ENCODE measurements at places on chromosomes 16 and 17.

DNA sequence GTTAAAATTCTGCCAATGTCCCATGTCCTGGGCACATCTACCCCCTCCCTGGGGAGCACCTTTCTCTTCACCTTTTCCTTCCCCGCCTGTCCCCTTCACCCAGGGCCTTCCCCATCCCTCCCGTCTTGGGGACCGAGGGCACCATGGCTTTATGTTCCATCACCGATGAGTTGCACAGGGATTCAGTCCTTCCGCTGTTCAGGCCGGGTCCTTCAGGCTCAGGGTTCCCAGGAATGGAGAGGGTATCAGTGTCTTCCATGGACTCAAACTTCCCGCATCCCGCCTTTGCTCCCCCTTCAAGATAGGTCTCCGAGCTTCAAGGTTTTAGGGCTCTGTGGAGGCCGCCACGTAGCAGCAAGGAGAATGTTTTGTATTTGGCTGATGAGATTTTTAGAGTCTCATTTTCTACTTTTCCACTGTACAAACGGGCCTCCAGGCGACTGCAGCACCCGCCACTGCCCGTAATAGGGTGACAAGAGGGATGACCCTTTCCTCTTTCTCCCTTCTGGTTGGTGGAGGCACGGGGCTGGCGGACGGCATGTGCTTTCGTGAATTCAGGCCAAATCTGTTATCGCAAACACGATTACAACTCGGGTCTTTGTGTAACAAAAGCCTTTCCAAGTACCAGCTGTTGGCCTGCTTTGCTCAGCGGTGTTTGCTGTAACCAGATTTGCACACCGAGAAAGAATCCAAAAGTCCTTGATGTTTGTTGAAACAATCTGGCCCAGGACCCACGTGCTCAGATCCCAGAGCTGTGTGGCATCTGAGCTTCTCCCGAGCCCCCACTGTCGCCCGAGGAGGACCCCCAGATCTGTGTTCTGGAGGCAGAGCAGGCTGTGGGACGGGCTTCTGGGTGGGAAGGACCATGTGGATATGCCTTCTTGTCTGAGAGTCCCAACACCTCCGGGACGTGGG is 236.3 kb downstream of the SEC14L1 start:
- no peak for DNase-seq

- DNase-seq, result no peak
Measured at GRCh38 chr17:16463358-16464302, 28.4 kb downstream of the LRRC75A start.

DNA sequence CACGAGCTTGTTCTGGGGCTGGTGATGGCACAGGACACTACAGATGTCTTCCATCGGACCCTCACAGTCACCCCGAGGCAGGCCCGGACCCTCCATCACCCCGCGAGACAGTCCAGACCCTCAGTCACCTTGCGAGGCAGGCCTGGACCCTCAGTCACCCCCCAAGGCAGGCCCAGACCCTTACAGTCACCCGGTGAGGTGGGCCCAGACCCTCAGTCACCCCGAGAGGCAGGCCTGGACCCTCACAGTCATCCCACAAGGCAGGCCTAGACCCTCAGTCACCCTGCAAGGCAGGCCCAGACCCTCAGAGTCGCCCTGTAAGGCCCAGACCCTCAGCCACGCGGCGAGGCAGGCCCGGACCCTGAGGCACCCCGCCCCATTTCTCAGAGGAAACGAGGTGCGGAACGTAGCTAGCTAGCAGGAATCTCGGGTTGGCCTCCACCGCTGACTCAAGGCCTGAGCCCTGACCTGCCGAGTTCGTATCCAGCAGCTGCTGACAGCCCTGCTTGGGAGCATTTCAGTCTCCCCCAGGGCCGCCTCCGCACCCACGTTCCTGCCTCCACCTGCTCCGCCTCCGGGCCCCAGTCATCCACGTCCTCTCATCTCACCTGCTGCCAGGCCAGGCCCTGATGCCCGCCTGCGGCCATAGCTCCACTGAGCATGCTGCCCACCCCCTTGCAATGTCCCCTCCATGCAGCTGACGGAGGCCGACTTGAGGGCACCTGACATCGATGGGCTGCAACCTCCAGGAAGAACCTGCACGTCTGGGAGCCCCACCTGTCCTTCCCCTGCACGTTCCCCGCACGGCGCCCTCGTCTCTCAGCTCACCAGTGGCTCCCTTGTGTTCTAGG is 28.7 kb downstream of the RPH3AL start:
- no peak for DNase-seq

- no peak for DNase-seq
Measured at GRCh38 chr17:29102741-29103181, 59.8 kb downstream of the PIPOX start.

DNA sequence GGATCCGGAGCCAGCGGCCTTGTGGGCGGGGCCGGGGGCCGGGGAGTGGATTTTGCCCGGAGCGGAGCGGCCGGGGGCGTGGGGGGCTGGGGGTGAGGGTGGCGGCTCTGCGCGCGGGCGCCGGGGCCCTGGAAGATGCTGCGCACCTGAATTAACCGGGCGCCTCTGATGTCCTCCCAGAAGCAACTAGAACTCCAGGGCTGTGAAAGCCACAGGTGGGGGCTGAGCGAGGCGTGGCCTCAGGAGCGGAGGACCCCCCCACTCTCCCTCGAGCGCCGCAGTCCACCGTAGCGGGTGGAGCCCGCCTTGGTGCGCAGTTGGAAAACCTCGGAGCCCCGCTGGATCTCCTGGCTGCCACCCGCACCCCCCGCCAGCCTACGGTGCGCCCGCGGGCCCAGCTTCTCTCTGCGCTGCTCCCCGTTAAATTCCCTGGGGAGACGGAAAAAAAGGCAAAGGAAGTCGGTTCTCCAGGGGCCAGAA is 549 bp downstream of the SLC26A11 start:
- no peak for DNase-seq

- DNase-seq, result no peak
Measured at GRCh38 chr16:31181102-31181830, 1.3 kb downstream of the FUS start.

- DNase-seq, result no peak
Measured at GRCh38 chr16:89957216-89957785, 8.7 kb downstream of the DEF8 start.

GRCh38 chr17:55314061-55314783 is 49.5 kb downstream of the HLF start:
- no peak for DNase-seq

GRCh38 chr17:32239456-32239855 is 26.2 kb upstream of the RHBDL3 start:
- DNase-seq, result no peak

GRCh38 chr16:1277151-1277598 is 21.3 kb downstream of the TPSD1 start:
- DNase-seq, result no peak

DNA sequence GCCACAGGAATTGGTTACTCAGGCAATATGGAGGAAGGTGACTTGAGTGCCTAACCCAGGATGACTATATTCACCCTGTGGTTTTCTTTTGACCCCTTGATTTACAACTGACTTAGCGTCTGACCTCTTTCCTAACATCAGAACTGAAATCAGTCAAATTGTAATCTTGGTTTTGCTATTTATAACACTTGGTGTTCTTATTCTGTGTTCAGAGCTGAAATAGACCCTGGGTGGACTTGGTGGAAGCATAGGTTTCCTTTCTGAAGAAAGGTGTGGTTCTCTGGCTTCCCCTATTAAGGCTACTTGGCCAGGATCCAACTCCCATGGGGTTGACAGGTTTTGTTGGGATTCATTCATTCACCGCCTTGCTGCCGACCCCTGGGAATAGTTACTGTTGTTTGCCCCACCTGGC is 80.8 kb downstream of the CLEC16A start:
- DNase-seq, result no peak

DNA sequence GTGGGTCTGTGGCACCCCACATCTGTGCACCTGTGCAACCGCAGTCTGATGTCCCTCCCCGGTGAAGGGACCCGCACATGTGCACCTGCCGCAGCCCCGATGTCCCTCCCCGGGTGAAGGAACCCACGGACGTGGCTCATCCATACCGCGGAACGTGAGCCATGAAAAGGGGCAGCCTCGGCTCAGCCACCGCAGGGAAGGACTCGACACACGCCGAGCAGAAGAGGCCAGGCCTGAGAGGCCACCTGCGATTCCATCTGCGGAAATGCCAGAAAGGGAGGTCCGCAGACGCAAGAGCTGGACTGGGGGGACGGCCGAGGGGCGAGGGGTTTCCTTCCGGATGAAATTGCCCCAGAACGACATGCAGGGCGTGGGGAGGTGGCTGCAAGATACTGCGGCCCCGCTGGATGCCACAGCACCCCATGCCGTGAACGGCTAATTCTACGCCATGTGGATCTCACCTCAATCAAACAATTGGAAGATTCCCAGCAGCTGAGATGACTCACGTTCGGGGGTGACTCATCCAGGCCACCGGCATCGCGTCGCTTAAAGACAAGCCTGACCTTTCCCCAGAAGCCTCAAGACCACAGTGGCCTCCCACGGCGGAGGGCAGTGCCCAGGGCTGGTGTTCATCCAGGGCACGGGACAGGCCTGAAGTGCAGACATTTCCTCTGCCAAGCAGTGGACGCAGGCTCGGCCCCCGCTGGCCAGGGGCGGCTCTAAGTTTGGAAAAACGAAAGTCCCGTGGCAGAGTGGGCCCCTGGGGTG is 21.0 kb downstream of the SOX8 start:
- DNase-seq, result no peak

GRCh38 chr16:52680993-52681392 is 134.1 kb upstream of the TOX3 start:
- DNase-seq, result no peak

- DNase-seq, result no peak
Measured at GRCh38 chr17:63431939-63432804, 13.9 kb downstream of the CYB561 start.

DNA sequence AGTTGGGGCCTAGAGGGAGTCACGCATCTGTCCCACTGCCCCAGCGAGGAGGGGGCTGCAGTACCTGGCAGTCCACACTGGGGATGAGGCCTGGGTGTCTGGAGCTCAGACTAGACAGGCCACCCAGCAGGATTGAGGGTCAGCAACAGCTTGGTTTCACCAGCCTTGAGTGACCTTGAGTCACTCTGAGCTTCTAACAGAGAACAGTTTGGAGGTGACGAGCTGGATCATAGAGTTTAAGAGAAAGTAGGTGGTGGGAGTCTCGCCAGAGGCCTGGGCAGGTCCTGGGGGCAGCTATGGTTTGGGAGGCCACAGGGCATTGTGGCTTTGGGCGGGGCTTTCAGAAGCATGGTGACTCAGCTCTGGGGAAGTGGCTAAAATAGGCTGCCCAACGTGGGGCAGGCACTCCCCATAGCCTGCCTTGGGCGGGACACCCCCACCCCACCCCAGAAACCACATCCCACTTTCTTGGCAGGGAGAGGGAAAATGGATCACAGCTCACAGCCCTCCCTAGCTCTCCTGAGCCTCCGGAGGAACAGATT is 20.5 kb downstream of the CDC42EP4 start:
- DNase-seq, result no peak

DNA sequence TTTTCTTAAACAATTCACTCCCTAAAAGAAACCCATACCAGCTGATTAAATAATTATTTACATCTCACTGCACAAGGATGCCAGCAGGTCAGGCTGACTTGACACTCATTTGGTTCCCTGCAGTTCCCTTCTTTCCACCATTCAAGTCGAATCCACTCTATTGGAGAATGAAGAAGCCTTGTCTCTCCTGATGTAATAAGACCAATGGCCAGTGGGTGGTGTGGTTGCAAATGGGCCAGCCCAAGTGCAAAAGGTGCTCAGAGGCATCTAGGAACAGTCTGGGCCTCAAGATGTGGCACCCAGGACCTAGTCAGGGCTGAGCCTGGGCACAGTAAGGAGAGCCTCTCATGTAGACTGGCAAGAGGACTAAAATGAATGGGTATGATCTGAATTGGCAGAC is 9.3 kb downstream of the C16orf78 start:
- DNase-seq, result no peak

- no peak for DNase-seq
Measured at GRCh38 chr17:43528988-43529814, 16.9 kb downstream of the ETV4 start.

GRCh38 chr17:64025732-64026294 is 5.4 kb upstream of the ICAM2 start:
- DNase-seq, result peak; percentile 93
